ENCODE measurements at places on chromosomes 1 and 21. TPM values are rescaled to one million over a fixed set of nuclear protein-coding genes. Genes with fewer than 3 reads are reported as not detected.

DNA sequence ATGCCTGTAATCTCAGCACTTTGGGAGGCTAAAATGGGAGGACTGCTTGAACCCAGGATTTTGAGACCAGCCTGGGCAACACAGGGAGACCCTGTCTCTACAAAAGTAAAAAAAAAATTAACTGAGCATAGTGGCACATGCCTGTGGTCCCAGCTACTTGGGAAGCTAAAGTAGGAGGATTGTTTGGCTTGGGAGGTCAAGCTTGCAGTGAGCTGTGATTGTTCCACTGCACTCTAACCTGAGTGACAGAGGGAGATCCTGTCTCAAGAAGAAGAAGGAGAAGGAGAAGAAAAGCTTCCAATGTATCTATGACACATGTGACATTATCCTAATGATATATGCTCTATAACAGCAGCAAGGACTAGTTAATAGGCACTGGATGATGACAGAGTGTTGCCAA lies 20.1 kb upstream of the ARHGAP29 start:
- H3K27ac ChIP-seq: no peak overlapping the region
- DNase-seq: no peak

GRCh38 chr1:191085121-191085520 lies 607.5 kb upstream of the BRINP3 start:
- H3K27me3 ChIP-seq: no peaks in the 10 kb centered on the region
- H3K36me3 ChIP-seq: no peaks in the 10 kb centered on the region
- H3K4me1 ChIP-seq: no peaks in the 10 kb centered on the region
- H3K4me3 ChIP-seq: no peak overlapping the region
- no peak for DNase-seq

DNA sequence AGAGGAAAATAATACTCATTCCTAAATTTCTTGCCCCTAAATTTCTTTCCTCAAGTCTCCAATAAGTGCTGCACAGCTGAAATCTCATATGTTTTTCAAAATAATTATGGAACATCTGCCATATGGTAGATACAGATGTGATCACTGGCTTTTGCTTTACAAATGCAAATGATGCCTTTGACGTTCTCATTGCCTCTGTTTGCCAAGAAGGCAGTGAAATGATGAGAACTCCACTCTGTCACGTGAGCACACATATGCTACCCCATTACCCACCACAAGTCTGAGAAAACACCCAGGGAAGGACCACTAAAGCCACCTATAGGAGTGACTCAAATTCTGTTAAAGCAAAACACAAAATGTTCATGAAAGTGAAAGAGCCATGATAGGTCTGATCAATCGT lies 43.9 kb downstream of the DSCAM start:
- no peaks in the 10 kb centered on the region for H3K27me3 ChIP-seq
- no peak for DNase-seq
- H3K4me1 ChIP-seq: no peaks in the 10 kb centered on the region
- H3K36me3 ChIP-seq: peaks cover 6% of the 10 kb centered on the region
- no peak overlapping the region for H3K27ac ChIP-seq

DMRTA2 gene
- total RNA-seq: 0.11 TPM

KPRP gene
- not detected for total RNA-seq

DNA sequence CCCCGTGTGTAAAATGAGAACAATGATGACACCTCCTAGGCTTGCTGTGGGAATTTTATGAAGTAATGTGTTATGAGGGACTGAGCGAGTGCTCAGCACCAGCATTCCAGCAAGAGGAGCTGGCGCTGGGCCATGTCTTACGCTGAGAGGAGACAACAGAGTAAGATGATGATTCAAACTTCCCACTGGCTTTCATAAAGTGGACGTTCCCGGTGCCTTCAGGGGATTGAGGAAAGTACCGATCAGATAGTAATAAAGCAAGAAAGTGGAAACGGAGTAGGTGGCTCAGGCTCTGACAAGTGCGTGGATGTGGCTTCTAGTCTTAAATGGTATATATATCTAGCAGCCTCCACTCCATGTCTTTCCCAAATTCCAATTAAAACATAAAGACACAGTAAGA lies 23.8 kb downstream of the EPHA10 start:
- no peak overlapping the region for H3K4me3 ChIP-seq
- H3K27me3 ChIP-seq: no peaks in the 10 kb centered on the region
- no peak overlapping the region for H3K27ac ChIP-seq
- no peaks in the 10 kb centered on the region for H3K4me1 ChIP-seq
- no peak for DNase-seq

LELP1 gene
- total RNA-seq: not detected
